ENCODE measurements at places on chromosomes 12 and 14.

- no peak for DNase-seq
Measured at GRCh38 chr14:56809270-56810146, 771 bp downstream of the OTX2 start.

DNA sequence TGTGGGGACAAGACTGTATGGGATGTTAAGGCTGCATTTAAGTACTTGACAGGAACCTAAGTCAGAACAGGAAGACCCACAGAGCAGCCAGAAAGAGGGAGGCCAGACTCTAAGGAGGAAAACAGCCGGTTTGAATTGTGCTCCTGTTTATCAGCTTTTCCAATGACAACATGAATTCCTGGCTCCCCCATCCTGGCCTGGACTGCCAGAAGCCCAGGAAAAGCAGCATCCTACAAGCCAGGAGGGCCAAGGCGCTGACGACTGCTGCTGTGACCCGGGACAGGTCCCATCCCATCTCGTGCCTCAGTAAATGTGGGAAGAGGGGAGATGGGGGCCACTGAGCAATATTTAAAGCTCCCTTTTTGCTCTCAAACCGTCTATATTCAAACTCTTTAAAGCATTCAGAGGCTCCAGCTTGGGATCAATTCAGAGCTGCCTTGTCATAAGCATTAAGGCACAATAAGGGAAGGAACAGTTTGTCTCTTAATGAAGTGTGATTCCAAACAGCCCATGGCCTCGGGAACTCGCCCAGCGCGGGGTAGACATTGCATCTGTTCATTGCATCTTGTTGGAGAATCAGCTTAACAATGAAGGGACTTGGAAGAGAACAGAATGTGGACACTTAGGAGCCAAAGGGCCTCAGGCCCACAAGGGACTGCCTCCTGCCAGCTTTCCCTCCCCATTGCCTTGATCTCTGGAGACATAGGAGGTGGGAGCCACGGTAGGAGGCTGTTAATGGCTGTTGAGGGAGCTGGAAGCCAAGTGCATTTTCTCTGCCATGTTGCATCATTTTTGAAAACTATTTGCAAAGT, 49.6 kb downstream of the CMKLR1 start:
- no peak for DNase-seq

GRCh38 chr14:88941414-88941813, 117.0 kb downstream of the TTC8 start:
- DNase-seq: no peak

GRCh38 chr12:117850048-117850447, 118.7 kb downstream of the KSR2 start:
- DNase-seq: peak; percentile 81

DNA sequence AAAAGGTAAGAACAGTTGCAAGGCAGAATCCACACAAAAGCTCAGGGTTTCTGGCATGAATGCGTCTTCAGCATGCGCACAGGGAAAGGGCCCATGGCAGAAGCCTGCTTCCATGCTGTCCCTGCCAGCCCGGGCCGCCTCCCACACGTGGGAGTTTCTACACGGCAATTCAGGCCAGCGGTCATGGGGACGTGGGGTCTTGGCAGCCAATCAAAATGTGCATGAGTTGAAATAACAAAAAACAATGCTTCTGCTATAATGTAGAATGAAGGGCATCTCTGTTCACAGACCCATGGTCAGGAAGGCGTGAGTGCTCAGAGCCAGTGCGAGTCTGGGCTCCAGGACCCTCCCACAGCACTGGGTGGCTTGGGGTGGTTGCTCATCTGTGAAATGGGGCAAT, 28.6 kb downstream of the AMN start:
- no peak for DNase-seq

- DNase-seq: peak; percentile 80
Measured at GRCh38 chr12:100827901-100828520, 33.4 kb downstream of the ANO4 start.

DNA sequence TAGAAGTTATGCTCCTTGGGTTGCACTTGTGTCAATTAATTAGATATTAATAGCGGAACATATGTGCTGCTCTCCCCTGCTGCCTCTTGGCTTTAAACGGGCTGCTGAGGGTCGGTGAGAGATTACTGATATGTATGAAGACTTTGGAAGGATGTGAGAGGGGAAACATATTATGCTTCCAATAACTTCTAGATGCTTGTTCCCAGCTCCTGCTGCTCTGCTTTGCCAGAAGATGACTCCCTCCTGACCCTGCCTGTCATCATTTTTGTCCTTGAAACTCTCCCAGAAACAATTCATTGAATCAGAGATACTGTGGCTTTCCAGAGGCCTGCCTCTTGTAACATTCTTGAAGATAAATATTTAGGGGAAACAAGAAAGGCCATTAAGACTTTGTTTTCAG, 300.1 kb upstream of the STXBP6 start:
- DNase-seq: no peak

GRCh38 chr14:35331605-35332516, 39.7 kb downstream of the PSMA6 start:
- no peak for DNase-seq
